ENCODE measurements at places on chromosomes 13 and 19.

DNA sequence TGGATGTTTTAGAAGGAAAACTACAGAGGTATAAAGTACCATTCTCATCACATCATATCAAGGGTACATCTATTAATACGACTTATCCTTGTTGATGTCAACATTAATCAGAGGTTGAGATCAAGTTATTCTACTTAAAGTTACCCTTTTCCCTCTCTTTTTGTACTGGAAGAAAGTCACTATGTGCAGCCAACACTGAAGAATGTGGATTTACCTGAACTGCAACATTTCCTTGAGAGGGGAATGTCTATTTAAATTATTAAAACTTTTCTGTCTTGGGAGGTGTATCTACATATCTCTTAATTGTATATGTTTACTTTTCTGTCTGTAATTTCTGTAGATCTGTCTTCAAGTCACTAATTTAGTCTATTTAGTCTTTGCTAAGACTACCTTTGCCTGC lies 2.5 kb upstream of the FBXL3 start:
- no peak for DNase-seq

GRCh38 chr13:81927347-81927746 lies 1586.4 kb upstream of the SPRY2 start:
- no peak for DNase-seq

- DNase-seq: no peak
Observed at GRCh38 chr13:94677799-94678198, 34.5 kb downstream of the SOX21 start.

DNA sequence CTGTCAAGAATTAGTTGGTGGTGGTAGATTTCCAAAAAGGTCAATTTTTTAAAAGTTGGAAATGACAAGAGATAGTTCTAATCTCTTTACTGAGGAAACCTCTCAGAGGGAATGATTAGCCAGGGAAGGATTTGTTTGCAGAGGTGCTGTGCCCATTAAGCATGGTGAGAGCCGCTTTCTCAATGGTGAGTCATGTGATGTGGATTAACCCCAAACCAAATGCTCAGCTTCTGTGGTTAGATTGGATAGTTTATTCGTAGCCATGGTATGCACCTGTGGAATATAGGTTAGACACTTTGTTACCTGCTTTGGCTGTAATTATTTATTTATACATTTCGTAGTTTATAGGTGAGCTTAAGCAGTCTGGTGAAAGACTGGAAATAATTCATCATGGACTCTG lies 7.1 kb downstream of the HNRNPM start:
- DNase-seq: no peak

GRCh38 chr13:54750521-54750920 lies 1721.9 kb downstream of the OLFM4 start:
- DNase-seq: no peak

DNA sequence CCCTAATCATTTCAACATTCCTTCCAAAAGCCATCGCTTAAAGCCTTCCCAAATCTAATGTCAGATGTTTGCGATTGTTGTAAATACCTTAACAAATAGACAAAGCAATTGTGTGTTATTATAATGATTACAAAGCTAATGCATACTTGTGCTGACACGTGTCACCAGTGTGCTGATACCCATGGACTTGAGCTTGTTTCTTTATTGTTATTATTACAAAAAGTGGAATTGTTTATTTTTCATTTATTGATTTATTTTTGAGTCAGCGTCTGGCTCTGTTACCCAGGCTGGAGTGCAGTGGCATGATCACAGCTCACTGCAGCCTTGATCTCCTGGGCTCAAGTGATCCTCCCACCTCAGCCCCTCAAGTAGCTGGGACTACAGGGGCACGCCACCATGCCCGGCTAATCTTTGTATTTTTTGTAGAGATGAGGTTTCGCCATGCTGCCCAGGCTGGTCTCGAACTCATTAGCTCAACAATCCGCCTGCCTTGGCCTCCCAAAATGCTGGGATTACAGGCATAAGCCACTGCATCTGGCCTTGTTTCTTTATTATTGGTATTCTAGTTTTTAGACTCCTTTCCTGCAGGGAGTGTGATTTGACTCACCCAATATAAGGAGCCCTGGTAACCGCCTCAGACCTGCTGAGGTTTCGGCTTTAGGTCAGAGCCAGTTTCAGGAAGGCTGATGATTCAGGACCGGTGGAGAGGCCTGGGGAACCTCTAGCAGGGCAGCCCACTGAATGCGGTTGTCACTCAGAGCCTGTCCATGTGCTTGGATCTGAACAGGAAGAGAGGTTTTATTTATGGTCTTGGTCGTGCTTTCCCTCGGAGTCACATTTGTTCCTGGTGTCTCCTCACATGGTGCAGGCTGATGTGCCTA lies 2.1 kb upstream of the FBXO17 start:
- DNase-seq: no peak

DNA sequence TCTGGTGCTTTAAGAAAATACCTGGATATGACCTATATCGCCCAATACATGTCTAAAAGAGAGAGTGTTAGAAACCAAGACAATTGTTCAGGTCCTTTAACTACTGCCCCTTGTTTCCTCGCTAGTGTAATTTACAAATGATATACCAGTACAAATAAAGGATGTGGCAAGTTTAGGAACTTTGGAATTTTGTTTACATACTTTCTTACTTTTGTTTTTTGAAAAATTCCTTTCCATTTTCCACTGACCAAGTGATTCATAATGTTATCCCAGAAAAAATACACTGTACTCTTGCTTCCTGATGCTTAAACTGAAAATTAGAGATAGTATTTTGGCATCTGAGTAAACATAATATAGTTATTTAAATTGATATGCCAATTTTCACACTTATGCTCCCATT lies 96.8 kb upstream of the CSNK1A1L start:
- DNase-seq: no peak

GRCh38 chr19:4229179-4229931 lies at the start of gene EBI3:
Gene EBI3 (plus strand): TSS chr19:4229523. CDS start chr19:4229551, 28 bp downstream.
- DNase-seq: no peak

DNA sequence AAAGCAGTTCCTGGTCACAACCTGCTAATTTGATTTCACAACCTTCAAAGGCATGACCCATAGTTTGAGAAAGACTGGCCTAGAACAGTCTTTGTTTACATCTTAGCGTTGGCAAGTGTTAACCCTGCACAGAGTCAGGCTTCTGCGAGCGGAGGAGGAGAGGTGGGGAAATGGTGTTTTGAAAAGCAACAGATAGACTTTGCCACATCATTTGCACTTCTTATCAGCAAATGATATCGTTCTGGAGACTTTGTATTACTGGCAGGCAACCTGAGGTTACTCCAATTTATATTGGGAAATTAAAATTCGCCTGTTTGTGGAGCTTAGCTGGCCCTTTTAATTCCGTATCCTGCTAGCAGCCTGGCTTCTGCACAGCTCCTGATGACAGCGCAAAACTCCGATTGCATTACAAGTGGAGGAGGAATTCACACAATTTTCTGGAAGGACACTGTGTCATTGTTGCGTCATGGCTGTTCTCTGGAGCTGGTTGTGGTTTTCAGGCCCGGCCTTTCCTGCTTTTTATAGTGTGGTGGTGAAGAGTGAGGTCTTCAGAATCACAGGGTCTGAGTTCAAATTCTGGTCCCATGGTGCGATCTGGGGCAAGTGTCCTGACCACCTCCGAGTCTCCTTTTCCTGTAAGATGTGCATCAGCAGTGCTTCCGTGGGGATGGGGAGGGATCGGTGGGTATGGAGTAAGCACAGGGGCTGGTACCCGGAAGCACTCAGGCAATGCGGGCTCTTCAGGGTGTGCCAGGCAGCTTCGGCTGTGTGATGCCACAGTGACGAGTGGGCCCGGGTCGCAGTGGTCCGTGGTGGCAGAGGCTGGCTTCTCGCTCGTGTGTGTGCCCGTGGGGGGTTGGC lies 49.1 kb upstream of the EHD2 start:
- DNase-seq: no peak

GRCh38 chr19:44753626-44753931 lies 5.1 kb downstream of the BCL3 start:
- DNase-seq: no peak

- DNase-seq: no peak
Observed at GRCh38 chr13:22936228-22936627, 244.6 kb upstream of the SGCG start.

GRCh38 chr13:74839656-74840055 lies 642.3 kb downstream of the TBC1D4 start:
- no peak for DNase-seq

DNA sequence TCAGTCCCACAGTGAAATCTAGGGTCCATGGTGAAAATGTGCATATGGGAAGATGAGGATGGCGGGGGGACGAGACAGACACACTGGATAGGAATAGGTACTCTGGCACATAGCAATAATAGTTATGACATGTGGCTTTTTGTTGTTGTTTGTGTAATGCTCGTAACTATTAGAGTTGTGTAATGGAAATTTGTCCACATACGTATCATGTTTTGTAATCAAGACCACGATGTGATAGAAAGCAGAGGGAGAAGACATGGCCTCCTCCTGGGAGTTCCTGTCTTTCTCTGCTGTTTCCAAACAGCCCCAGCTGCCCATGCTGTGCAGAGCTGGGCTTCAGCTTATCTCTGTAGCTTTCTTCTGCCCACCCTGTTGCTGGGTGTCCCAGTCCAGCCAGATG lies 185.3 kb upstream of the TMTC4 start:
- no peak for DNase-seq

GRCh38 chr19:16457954-16458331 lies 13.8 kb downstream of the EPS15L1 start:
- no peak for DNase-seq

- DNase-seq: no peak
Observed at GRCh38 chr19:2798733-2799132, 13.4 kb downstream of the THOP1 start.

- peak; percentile 49 for DNase-seq
Observed at GRCh38 chr13:98576200-98576945, 534 bp downstream of the STK24 start.

GRCh38 chr13:113860051-113860664 lies 3.7 kb downstream of the GAS6 start:
- no peak for DNase-seq

DNA sequence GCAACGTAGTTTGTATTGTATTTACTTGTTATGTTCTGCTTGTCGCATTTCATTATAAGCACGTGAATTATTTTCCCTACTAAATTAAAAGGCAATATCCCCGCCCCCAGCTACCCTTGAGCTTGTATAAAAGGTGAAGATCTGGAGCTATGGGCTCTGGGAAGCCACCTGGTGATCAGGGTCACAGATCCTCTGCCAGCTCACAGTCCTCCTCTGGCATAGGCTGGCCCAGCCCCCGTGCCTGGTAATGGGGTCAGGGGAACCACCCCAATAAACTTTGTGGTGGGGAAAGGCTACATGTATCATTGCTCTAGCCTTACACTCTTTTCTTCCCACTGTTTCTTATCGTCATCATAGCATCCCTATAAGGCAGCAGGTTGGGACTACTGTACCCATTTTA lies 190.2 kb upstream of the TSHZ3 start:
- no peak for DNase-seq

- DNase-seq: no peak
Observed at GRCh38 chr13:24734950-24735349, 29.0 kb upstream of the RNF17 start.

GRCh38 chr13:111251646-111252445 lies 68.6 kb upstream of the TEX29 start:
- DNase-seq: no peak

DNA sequence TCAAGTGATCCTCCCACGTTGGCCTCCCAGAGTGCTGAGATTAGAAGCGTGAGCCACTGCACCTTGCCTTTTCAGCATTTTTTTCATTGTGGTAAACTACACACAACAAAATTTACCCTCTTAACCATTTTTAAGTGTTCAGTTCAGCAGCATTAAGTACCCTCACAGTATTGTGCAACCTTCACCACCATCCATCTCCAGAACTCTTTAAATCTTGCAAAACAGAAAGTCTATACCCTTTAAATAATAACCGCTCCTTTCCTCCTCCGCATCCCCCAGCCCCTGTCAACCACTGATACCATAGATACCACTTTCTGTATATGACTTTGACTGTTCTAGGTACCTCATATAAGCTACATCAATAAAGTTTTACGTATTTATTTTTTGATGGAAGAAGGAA lies 20.8 kb upstream of the CASP14 start:
- DNase-seq: no peak

DNA sequence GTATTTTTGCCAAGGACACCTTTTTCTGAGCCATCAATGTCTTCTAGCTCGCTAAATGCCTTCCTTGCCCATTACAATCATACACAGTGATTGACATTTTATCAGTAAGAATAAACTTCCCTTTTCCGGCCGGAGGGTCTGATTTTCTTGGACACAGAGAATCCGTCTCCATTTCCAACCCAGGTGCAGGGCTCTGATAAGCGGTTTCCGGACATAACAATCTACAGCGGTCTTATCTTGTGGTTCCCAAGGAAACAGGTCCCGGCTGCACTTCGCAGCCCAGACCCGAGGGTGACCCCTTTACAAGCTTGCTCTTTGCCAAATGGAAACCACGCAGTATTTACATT lies 5.1 kb upstream of the ZNF77 start:
- DNase-seq: no peak

- DNase-seq: no peak
Observed at GRCh38 chr19:4363571-4364304, 20.4 kb downstream of the MPND start.

DNA sequence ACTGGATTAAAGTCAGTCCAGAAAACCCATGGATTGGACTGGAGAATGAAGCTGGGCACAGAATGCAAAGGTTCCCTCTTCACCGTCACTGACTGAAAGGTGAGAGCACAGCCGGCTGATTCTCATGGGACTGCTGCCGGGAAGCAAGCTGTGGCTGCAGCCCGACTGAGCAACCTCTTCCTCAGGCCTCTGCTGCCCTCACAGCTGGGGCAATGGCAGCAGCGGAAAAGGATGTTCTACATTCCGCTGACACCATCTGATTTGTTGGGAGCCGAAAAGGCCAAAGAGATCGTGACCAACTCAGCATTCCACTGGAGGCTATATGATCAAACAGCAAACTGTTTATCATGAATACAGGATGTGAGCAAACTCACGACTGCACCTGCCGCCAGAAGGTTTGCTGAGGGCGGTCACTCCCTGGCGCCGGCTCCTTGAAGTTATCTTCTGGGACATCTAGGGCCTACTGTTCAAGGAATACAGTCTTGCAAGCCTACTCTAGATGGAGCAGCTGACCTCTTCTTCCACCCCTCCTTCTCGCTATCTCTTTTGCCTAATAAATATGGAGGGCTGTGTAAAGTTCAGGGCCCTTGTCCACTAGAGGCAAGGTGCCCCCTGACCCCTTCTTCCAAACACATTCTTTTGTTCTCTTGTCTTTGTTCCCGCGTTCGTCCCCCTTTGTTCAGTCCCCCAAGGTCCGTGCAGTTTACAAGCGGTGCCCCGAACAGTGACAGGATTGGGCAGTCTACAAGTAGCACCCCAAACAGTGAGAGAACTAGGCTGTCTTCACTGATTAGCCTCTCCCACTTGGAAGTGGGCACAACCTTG lies 19.6 kb upstream of the SIGLEC6 start:
- DNase-seq: no peak

DNA sequence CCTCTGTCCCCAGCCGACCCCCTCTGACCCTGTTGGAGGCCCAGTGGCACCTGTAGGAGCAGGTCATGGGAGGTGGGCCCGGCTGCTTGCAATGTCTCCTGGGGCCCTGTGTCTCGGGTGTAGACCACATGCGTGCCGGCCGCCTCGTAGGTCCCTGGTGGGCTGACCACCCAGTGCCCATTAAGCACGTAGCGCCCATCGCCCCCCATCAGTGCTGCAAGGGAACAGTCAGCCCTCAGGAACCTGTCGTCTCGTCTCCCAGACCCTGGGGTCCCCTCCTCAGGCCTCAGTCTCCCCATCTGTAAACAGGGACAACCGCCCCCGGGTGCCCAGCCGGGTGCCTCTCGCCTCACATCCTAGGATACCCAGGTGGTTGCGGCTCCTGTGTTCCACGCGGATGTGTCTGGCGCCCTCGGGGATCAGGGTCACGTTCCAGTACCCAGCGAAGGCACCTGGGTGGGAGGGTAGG lies 5.6 kb downstream of the ADAMTSL5 start:
- DNase-seq: no peak

All from CD8-positive, alpha-beta T cell (primary cell).